Activated CD4-positive, alpha-beta T cell treated with anti-CD3 and anti-CD28 coated beads, Interleukin-2, amount 10 ng/mL, durations not matched to agents 7 days and 5 days (primary cell): ENCODE measurements at places on chromosomes 5 and 9. TPM values are rescaled to one million over a fixed set of nuclear protein-coding genes. Genes with fewer than 3 reads are reported as not detected.

- no peak for DNase-seq
These were observed 2104.1 kb upstream of the ACO1 start for GRCh38 chr9:30280229-30280900.

The TRPM3 gene
- not detected for total RNA-seq

The LCN1 gene
- total RNA-seq: not detected

- no peak for DNase-seq
These were observed 16.2 kb downstream of the OR2V2 start for GRCh38 chr5:181163487-181164075.

DNA sequence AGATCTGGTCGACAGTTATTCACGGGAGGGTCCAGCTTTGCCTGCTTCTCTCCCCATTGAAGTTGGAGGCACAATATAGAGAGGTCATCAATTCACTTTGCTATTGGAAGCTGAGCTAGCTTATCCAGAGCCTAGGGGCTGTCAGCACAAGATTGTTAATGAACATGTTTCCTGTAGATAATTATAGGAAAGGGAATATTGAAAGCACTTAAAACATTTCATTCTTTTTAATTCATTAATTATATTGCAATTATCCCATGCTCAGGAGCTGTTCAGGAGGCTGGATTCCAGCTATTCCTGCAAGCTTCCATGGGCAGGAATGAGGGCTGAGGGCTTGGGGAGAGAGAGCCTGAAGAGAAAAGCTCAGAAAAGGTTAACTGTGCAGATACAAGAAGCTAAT lies 153.1 kb upstream of the BRINP1 start:
- no peak for DNase-seq
